ENCODE measurements at places on chromosomes 13 and 19. TPM values are rescaled to one million over a fixed set of nuclear protein-coding genes. Genes with fewer than 3 reads are reported as not detected.

- no peaks in the 10 kb centered on the region for H3K4me1 ChIP-seq
- no peak for DNase-seq
Measured at GRCh38 chr19:33197591-33198000, 3.5 kb downstream of the LRP3 start.

DNA sequence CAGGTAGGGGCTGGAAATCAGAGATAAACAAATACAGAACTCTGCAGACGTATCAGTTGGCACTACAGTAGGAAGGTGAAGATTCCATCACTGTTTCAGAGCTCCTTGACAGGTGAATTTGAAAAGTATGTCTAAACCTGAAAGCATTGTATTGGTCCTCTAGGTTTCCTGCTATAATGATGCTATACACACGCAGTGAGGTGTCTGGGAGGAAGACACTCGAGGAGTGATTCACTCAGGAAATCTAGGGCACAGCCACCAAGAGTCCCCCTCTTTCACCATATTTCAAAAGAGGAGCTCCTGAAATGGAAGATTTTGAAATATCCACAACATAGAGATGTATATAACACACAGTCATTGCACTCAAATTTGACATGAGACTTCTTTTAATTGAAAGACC lies 331.0 kb upstream of the DACH1 start:
- no peak for DNase-seq
- no peak overlapping the region for H3K27ac ChIP-seq
- no peaks in the 10 kb centered on the region for H3K36me3 ChIP-seq
- no peak overlapping the region for H3K4me3 ChIP-seq

DNA sequence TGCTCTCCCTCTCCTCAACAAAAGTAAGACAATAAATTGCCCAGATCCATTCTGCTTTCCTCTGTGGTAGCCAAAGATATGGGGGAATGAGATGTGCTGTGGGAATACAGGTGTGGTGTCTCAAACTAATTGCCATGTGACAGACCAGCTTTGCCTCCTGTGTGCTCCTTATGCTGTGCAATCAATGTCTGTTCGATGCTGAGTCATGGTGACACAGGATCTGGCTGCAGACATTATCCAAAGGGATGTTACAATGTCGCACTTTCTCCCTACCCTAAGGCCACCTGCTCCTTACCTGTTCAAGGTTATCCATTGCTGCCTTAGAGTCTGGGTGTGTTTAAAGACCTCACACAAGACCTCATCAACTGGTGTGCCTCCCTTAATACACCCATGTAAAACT lies 32.5 kb downstream of the FGF14 start:
- DNase-seq = no peak
- H3K4me1 ChIP-seq = no peaks in the 10 kb centered on the region
- no peak overlapping the region for H3K4me3 ChIP-seq
- no peaks in the 10 kb centered on the region for H3K36me3 ChIP-seq

DNA sequence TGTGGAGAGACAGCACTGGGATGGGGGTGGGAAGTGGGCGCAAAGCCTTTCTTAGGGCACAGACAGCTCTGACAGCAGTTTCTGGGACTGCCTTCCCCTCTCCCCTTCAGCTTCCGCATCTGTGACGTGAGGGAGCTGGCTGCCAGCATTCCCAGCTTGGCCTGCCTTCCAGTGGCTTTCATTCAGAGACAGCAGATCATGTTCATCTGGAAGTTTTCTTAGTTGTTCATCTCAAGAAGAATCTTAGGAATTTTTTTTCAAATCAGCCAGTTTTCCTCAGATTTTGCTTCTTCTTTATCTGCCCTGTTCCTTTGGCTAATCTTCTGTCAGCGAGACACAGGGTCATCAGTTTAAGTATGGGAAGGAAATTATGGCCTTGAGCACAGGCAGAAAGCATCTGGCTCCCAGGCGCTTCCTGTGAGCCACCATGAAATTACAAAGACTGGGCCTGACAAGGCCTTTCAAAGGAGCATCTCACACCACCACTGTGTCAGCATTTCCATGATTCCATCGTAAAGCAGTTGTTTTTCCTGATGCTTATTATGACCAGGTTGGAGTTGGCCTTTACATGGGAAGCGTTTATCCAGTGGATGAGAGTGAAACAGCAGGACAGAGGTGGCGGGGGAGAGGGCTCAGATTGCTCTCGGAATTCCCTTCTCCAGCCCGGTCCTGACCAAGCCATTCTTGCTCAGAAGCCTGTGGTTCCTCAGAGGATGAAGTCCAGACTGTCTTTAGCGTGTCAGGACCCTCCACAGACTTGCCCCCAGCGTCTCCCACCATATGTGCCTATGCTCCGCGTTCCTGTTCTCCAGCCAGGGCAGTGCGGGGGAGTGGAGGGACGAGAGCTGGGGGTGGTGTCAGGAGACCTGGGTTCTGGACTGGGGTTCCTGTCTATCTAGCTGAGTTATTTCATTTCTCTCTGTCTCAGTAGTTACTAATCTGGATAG lies 43.6 kb downstream of the ARHGAP35 start:
- DNase-seq = no peak
- H3K27me3 ChIP-seq = no peaks in the 10 kb centered on the region
- H3K27ac ChIP-seq = peak overlapping the region; percentile 30
- H3K36me3 ChIP-seq = no peaks in the 10 kb centered on the region

DNA sequence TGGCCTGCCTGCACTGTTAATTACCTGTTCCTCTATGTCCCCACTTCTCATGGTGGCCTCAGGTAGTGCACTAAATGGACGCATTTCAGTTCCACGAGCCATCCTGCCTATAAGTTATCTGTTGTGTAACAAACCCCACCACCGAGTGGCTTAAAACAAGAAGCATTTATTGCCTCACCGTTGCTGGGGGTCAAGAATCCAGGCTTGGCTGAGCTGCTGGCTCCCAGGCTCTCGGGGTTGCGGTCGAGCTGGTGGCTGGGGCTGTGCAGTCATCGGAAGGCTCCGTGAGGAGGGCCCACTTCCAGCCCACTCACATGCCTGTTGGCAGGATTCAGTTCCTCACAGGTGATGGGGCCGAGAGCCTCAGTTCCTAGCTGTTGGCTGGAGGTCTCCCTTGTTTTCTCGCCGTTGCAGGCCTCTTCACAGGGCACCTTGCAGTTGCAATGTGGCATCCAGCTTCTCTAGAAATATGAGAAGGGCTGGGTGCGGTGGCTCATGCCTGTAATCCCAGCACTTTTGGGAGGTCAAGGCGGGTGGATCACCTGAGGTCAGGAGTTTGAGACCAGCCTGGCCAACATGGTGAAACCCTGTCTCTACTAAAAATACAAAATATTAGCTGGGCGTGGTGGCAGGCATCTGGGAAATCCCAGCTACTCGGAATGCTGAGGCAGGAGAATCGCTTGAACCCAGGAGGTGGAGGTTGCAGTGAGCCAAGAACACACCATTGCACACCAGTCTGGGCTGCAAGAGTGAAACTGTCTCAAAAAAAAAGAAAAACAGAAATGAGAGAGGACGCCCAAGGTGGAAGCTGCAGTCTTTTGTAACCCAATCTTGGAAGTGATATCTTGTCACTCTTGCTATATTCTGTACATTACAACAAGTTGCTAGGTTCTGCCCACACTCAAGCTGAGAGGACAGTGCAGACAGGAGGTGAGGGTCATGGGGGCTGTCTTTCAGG lies 6.5 kb upstream of the PTOV1 start:
- H3K27ac ChIP-seq = no peak overlapping the region
- peaks cover 19% of the 10 kb centered on the region for H3K36me3 ChIP-seq
- H3K4me1 ChIP-seq = peaks cover 25% of the 10 kb centered on the region

GRCh38 chr19:33902802-33903488 lies 106.3 kb downstream of the KCTD15 start:
- no peak overlapping the region for H3K27ac ChIP-seq
- peaks cover 19% of the 10 kb centered on the region for H3K4me1 ChIP-seq
- no peaks in the 10 kb centered on the region for H3K36me3 ChIP-seq
- peaks cover 24% of the 10 kb centered on the region for H3K27me3 ChIP-seq

DNA sequence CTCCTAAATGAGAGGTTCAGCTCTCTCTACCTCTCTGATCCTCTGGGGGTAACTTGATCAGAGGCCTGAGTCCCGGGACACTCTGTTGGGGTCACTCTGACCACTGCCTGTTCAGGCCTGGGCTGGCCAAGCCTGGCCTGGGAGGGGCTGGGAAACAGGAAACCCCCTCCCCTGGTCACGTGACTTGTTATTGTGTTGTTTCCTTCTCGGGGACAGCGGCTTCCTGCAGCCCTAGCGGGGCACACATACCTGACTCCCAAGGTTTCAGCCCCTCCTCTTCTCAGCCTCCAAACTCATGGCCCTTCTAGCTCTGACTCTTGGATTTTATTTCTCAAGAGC lies at the start of gene USHBP1:
Gene USHBP1 (minus strand): TSS at position 105 of the 339 bp plus-strand sequence. CDS start 446 bp downstream, outside the sequence.
- DNase-seq = no peak
- H3K4me3 ChIP-seq = peak within 1 kb of the TSS; percentile 58
- peaks cover 4% of the 10 kb centered on the region for H3K36me3 ChIP-seq

GRCh38 chr13:108409730-108410129 lies 140.2 kb downstream of the TNFSF13B start:
- H3K4me3 ChIP-seq = no peak overlapping the region
- H3K4me1 ChIP-seq = peaks cover 22% of the 10 kb centered on the region
- DNase-seq = no peak
- no peaks in the 10 kb centered on the region for H3K27me3 ChIP-seq
- no peaks in the 10 kb centered on the region for H3K36me3 ChIP-seq
- no peak overlapping the region for H3K27ac ChIP-seq

GRCh38 chr13:99278200-99278599 lies 20.0 kb upstream of the GPR18 start:
- no peak overlapping the region for H3K4me3 ChIP-seq
- no peak for DNase-seq
- peaks cover 93% of the 10 kb centered on the region for H3K4me1 ChIP-seq

DNA sequence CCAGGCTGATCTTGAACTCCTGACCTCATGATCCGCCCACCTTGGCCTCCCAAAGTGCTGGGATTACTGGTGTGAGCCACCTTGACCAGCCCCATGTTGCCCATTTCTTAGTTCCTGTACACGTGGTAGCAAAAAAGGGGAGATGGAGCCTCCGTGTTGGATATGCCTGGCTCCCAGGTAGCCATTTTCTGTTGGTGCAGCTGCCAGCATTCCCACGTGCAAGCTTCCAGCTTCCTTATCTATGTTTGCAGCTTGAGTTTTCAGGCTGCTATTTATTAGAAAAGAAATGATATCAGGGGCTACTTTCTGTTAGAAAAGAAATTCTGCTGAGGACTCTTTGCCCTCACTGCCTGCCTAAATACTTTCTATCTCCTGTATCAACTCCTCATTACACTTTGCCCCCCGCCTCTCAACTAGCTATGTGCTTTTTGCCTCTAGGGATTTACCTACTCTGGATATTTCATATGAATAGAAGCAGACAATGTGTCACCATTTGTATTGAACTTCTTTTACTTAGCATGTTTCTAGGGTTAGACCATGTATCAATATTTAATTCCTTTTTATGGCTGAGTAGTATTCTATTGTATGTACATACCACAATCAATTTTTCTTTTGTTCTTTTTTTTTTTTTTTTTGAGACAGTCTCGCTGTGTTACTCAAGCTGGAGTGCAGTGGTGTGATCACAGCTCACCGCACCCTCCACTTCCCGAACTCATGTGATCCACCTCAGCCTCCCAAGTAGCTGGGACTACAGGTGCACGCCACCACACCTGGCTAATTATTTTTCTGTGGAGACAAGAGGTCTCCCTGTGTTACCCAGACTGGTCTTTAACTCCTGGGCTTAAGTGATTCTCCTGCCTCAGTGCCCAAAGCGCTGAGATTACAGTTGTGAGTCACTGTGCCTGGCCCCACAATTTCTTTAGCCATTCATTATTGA lies 3.4 kb upstream of the TMED1 start:
- no peaks in the 10 kb centered on the region for H3K36me3 ChIP-seq
- H3K27ac ChIP-seq = no peak overlapping the region
- H3K4me1 ChIP-seq = peaks cover 13% of the 10 kb centered on the region
- H3K27me3 ChIP-seq = no peaks in the 10 kb centered on the region
- H3K4me3 ChIP-seq = no peak overlapping the region
- DNase-seq = no peak

GRCh38 chr19:17686023-17686521 lies 2.1 kb downstream of the UNC13A start:
- H3K4me3 ChIP-seq = no peak overlapping the region
- H3K4me1 ChIP-seq = peaks cover 36% of the 10 kb centered on the region
- H3K36me3 ChIP-seq = no peaks in the 10 kb centered on the region
- H3K27ac ChIP-seq = no peak overlapping the region

GRCh38 chr13:25231517-25231916 lies 55.8 kb downstream of the MTMR6 start:
- no peaks in the 10 kb centered on the region for H3K36me3 ChIP-seq
- H3K27me3 ChIP-seq = no peaks in the 10 kb centered on the region
- no peak overlapping the region for H3K4me3 ChIP-seq
- no peak overlapping the region for H3K27ac ChIP-seq
- H3K4me1 ChIP-seq = peaks cover 6% of the 10 kb centered on the region
- no peak for DNase-seq

DNA sequence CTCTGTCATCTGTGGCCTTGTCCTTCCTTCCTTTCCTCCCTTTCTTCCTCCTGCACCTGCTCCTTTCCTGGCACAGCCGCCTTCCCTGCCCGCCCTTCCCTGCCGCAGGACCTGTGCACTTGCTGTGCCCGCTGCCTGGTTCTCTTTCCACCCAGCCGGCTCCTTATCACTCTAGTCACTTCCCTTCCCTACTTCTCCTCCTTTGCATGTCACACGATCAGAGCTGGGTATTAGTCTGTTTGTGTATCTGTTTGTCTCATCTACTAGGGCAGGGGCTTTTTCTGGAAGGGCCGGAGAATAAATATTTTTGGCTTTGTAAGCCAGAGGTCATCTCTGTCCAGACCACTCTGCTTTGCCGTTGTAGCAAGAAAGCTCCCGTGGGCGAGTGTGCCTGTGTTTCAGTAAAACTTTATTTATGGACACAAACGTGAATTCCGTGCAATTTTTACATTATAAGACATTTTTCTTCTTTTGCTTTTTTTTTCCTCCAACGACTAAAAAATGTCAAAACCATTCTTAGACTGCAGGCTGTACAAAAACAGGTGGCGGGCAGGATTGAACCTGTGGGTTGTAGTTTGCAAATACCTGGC lies 6.1 kb downstream of the KDM4B start:
- peaks cover 13% of the 10 kb centered on the region for H3K36me3 ChIP-seq
- H3K4me3 ChIP-seq = no peak overlapping the region
- H3K27me3 ChIP-seq = no peaks in the 10 kb centered on the region
- peak overlapping the region; percentile 83 for H3K27ac ChIP-seq

DNA sequence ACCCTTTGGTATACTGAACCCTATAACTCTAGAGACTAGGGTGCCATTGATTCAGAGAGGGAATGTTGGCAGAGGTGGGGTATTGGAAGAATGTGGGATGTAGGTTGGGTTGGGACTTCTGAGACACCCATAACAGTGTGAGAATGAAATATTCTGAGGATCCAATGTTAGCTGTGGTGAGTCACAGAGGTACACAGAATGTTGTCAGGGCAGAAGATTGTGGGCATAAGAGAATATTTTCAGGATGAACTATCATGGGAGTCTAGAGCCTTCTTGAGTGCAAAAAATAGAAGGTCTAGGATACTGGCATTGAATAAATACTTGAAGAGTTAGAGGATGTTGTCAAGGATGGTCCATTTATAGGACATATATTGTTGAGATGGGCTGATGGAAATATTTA lies 9.0 kb downstream of the KLK13 start:
- no peaks in the 10 kb centered on the region for H3K36me3 ChIP-seq
- no peaks in the 10 kb centered on the region for H3K27me3 ChIP-seq
- no peak overlapping the region for H3K27ac ChIP-seq
- no peak for DNase-seq

ZNF709 gene
- polyA plus RNA-seq = 1.4 TPM

JSRP1 gene
- polyA plus RNA-seq = 2.8 TPM

ZNF30 gene
- polyA plus RNA-seq = 2.2 TPM

ZNF320 gene
- 3.5 TPM for polyA plus RNA-seq

DNM2 gene
- 89.0 TPM for polyA plus RNA-seq

ZNF302 gene
- polyA plus RNA-seq = 18.9 TPM

GDF15 gene
- polyA plus RNA-seq = 15.9 TPM

SIGLEC5 gene
- not detected for polyA plus RNA-seq

C19orf12 gene
- polyA plus RNA-seq = 13.9 TPM

FREM2 gene
- 0.03 TPM for polyA plus RNA-seq

KLHL1 gene
- not detected for polyA plus RNA-seq

KCNN4 gene
- polyA plus RNA-seq = 25.3 TPM
